ENCODE measurements at places on chromosomes 1 and 21.

DNA sequence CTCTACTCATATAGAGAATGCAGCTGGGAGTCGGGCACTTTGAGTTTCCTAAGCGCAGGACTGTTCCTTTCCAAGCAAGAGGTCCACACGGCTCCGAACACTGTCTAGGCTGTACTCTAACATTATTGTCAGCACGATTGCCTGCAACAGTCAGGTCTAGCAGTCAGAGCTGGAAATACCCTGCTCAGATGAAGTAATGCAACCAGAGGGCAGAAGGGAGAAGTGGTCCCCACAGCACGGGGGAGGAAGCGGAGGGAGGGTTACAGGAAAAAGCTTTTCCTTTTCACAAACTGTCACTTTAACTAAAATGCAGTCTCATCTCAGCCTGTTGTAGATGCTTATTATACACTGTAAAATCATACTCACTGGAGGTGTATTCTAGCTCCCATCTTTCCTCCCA, 98.9 kb upstream of the SLC44A3 start:
- no peak for DNase-seq

DNA sequence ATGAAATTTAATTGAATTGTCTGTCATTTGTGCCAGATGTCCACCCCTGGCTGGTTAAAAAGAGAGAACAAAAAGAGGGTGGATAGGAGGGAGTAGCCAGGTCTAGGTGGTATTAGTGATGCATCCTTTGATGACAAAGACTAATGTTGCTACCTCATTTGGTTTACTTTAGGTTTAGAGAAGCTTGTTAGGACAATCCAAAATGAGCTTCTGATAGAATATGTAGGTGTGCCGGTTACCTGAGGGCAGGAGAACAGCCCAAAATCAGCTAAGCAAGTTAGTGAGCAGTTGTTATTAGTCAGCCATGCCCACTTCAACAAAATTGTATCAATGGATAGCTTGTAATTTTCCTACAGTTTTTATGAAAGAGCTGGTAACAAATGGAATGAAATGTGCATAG, 61.4 kb upstream of the PTGS2 start:
- no peak for DNase-seq

DNA sequence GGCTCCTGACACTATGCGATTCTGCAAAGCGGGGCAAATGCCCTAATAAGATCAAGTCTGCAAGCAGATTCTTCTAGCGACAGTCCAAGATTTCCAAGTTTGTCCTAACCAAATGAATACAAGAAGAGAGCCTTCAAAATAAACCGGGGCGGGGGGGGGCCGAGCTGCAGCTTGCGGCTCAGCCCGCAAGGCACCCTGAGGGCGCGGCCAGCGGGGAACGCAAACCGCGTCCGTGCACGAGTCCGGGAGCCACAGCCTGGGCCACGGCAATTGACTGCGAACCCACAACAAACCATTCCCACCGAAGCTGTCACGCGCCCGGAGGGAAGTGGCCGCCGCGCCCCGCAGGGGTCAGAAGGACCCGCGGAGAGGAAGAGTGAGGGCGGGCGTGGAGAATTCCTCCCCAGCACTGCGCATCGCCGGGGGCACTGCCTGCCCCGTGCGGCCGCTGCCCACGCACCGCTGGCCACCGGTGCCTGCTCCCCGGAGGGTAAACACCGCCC, 687 bp downstream of the TGFBR3 start:
- DNase-seq, result no peak

- no peak for DNase-seq
Observed at GRCh38 chr1:223504741-223505140, 111.5 kb downstream of the CCDC185 start.

GRCh38 chr1:38558500-38559445, 300.8 kb downstream of the RRAGC start:
- DNase-seq, result no peak

GRCh38 chr1:237303929-237304328, 261.9 kb downstream of the RYR2 start:
- no peak for DNase-seq

DNA sequence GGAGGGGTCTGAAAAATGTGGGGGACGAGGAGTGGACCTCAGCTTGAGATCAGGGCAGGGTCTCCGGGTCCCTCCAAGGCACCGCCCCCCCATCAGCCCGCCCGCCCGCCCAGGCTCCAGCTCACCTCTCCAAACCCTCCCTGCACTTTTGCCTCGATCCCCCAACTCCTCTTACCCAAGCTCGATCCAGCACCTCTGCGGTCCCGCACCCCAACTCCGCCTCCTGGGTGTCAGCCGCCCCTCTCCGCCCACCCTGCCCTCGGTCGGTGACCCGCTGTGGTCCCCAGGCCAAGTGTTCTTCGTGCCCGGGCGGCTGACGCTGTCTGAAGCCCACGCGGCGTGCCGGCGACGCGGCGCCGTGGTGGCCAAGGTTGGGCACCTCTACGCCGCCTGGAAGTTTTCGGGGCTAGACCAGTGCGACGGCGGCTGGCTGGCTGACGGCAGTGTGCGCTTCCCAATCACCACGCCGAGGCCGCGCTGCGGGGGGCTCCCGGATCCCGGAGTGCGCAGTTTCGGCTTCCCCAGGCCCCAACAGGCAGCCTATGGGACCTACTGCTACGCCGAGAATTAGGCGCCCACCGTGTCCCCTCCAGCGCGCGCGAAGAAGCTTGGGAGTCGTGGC, 5.7 kb downstream of the HAPLN2 start:
- no peak for DNase-seq

- no peak for DNase-seq
Observed at GRCh38 chr1:117674521-117675400, 68.9 kb downstream of the TENT5C start.

- no peak for DNase-seq
Observed at GRCh38 chr1:74530892-74531291, 18.5 kb upstream of the LRRC53 start.

DNA sequence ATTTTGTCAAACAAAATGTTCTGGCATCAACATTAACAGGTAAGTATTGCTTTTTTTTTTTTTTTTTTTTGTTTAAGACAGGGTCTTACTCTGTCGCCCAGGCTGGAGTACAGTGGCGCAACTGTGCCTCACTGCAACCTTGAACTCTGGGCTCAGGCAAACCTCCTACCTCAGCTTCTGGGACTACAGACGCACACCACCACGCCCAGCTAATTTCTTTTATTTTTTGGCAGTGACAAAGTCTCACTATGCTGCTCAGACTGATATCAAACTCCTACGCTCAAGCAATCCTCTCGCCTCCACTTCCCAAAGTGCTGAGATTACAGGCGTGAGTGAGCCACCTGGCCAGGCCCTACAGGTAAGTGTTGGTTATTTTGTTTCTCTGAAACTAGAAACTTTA, 2.4 kb downstream of the TUT4 start:
- no peak for DNase-seq

- DNase-seq, result no peak
Observed at GRCh38 chr1:119912963-119913362, 16.6 kb upstream of the ADAM30 start.

- DNase-seq, result no peak
Observed at GRCh38 chr1:59004755-59005154, 220.9 kb upstream of the JUN start.

GRCh38 chr1:234000557-234001041, 96.1 kb downstream of the SLC35F3 start:
- no peak for DNase-seq

DNA sequence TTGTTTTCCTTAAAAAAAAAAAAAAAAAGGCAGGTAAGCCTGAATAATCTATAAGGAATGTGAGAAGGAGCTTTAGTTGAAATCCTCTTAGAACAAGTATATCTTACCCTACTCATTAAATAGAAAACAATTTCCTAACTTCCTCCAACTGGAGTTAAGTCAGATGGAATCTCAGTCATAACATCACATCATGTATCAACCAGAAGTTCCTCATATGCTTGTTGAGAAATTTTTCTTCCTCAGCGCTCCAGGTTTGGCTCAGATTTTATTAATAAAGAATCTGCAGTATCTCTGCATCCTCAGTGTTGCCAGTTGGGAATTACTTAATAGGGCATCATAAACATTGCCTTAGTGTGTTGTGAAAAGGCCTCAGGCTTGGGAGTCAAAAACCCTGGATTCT, 37.6 kb downstream of the DUSP10 start:
- no peak for DNase-seq

- no peak for DNase-seq
Observed at GRCh38 chr1:173504268-173504667, 27.1 kb downstream of the PRDX6 start.

GRCh38 chr1:52918201-52918600, 3.3 kb downstream of the ECHDC2 start:
- DNase-seq, result no peak

DNA sequence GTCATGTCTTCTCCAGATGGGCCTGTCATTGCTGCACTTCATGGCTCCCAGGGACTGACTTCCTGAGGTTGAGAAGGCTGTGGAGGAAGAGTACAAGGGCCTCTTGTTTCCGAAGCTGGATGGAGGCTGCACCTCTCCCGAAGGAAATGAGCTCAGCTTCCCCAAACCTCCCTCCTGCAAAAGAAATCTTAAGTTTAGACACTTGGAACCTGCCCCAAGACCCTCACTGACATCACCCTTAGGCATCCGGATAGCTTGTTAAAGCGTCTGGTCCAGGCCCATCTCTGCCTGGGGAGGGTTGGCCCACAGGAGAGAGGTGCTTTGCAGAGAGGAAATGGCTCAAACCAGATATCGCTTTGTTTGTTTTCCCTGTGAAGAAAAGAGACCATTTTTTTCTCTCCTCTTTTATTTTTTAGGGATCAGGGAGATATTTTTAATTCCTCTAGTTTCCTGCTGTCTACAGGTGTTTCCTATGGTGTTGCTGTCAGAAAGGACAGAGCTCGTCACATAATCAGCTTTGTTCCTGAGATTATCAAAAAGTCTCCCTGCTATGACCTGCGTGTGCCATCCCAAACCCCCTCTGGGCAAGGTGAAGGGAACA, 25.0 kb downstream of the RCSD1 start:
- DNase-seq, result no peak

- DNase-seq, result no peak
Observed at GRCh38 chr1:231921646-231922345, 295.2 kb downstream of the DISC1 start.

DNA sequence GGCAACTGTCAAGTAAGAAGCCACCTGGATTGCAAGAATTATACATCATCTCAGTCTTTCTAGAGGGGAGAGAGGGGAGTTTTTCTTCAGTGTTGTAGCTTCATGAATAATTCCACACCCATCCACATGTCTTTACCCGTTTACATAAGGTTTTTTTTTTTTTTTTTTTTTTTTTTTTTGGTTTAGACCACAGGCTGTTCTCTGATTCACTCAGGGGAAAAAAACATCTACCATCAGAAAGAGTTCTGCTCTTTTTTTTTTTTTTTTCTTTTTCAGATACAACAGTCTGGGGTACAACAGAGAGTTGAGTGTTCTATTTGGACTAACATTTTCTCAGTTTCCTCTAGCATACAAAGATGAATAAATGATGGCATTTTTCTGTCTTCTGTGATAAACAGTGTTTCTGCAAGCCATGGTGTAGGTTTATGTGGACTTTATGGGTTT, 4.9 kb upstream of the KIF14 start:
- no peak for DNase-seq

DNA sequence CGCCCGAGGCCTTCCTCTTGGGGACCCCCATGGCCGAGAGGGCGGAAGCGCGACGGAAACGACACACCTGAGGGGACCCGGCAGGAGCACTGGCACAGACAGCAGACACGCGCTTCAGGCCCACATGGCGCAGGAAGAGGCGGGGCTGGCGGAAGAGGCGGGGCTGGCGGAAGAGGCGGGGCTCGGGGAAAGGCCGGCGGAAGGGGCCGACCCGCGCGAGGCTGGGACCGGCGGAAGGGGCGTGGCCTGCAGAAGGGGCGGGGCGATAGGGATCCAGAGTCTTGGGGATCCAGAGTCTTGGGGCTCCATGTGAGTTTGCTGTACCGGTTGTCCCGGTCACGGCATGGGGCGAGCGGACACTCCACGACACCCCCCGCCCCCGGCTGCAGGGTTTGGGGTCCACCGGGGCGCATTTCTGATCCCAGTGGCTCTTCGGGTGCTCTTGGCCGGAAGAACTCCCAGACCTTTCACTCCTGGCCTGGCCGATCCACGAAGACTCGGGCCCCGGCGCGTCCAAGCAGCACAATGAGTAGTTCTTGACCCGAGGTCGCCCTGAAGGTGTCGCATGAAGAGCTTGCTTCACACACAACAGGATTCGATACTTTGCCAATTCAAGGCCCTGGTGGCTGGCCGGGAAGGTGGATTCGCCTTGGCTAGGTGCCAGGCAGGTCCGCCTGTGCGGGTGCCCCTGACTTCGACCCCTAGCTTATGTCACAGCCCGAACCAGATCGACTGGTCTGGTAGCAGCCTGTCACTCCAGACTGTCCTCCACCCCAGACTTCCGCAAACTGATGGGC, at the start of gene URB1:
URB1 (minus strand) TSS at position 133 of the 797 bp plus-strand sequence; CDS start at position 31, 102 bp downstream.
- peak; percentile 89 for DNase-seq

DNA sequence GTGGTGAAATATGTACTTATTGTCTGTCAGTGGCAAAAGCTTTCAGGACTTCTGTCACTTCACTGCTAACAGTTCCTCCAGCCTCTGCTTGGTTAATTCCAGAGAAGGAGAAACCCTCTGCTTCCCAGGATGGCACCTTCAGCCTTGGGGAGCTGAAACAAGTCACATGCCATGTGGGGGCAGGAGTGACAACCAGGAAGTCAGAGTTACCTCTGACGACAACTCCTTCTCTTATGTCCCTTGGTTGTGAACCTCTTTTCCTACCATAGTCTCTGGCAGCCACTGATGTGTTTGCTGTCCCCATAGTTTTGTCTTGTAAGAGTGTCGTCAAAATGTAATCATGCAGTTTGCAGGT, 53.6 kb downstream of the FCRL5 start:
- no peak for DNase-seq

DNA sequence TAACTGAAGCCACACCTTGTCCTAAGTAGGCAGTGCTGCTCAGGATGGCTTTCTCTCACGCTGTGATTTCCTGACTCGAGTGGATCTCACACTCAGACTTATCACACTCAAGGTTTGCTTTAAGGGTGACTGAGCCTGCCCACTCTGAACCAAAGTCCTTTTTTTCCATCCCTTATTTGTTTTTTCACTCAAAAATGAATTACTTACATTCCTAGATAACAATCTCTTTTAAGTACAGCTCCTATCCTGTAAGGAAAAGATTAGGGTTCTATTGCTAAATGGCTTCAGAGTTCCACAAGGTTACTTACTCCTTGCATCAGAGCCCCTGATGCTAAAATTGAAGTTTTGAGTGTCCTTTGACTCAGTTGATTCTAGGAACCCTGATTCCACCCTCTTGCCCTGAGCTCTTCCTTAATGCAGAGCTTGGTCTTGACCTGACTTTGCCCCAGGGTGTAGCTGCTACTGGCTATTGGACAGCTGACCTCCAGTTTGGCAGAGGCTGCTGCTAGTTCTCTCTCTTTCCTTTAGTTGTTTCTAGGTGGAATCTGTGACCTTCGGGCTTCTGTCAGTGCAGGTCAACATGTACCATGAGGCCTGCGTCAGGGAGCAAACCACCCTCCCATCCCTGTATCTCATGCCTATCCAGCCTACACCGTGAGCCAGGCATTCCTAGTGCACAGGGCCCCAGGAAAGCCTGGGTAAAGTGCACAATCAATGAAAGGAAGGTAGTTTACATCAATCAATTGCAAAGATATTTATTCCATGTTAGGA, 80.1 kb upstream of the CD55 start:
- DNase-seq, result no peak

- DNase-seq, result no peak
Observed at GRCh38 chr1:46601257-46602007, 2.6 kb downstream of the MKNK1 start.

Measured in stimulated activated CD8-positive, alpha-beta memory T cell treated with anti-CD3 and anti-CD28 coated beads, Interleukin-4, amount 100 ng/mL, for 1 hour (primary cell).